ENCODE measurements at places on chromosomes 1 and 21.

GRCh38 chr21:37425001-37425400 lies 58.4 kb downstream of the DYRK1A start:
- ATAC-seq, result no peak

DNA sequence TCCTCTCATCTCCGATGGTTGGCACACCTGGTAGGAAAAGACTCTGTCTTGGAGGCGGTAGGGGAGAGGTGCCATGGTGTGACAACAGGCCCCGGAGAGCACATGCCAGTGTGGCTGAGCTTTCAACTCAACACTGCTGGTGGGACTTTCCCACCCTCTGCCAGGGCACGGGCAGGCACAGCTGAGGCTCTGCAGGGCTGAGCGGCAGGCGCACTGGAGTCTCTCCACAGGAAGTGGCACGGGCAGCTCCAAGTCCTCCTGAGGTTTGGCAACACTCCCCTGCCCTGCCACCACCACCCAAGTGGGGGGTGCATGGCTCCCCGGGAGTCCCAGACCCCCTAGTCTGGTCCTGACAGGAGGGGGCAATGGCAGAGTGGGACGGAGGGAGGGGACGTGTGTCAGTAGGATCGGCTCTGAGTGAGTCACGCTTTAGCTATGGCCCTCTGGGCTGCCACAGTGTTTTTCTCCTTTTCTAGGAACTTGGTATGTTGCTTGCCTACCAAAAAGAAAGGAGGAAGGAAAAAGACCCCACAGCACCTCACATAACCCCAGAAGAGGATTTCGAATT lies 27.3 kb upstream of the EVA1B start:
- peak; percentile 77 for ATAC-seq

DNA sequence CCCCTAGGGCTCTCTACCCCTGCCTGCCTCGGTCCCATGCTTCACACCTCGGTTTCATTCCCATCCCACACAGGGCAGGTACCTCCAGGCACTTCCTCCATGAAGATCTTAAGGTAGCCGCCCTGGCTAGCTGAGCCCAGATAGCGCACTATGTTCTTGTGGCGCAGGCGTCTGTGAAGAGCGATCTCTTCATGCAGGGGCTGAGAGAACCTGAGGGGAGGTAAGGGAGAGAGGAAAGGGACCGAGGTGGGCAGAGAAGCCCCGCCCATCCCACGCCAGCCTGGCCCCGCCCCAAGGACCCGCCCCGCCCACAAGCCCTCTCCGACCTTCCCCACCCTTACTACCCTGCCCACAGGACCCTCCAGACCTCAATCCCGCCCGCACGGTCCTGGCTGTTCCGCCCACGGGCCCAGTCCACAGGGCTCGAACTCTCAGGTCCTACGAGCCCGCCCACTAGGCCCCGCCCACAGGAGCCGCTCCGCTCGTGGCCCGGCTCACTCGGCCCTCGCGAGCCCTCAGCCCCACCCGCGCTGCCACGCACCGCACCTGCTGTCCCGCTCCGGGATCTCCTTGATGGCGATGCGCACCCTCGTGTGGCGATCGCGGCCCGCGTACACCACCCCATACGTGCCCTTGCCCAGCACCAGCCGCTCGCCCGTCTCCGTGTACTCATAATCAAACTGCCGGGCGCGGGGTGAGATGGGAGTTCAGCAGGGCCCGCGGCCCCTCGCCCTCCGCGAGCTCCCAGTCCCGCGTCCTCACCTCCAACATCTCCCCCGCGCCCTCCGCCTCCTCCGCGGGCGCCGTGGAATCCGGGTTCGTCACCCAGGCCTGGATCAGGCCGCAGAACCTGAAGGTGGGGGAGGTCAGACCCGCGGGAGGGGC lies 6.4 kb downstream of the MAP3K6 start:
- no peak for ATAC-seq

DNA sequence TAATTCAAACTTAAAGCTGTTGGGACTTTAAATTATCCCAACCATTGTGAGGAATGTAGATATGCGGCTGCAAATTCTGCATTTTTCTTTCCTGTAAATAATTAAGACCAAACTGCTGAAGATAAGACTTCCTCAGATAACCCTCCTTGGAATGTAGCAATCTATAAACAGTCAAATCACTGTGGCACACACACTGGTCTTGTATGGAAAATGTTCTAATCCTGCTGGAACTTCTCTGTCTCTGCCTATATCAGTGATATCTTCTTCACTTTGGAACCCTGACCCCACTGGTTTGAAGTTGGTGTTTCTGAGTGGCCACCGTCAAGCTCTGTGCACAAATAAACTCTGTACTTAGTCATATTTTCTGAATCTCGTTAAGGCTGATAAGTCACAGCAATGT lies 32.9 kb downstream of the HSF2BP start:
- no peak for ATAC-seq

DNA sequence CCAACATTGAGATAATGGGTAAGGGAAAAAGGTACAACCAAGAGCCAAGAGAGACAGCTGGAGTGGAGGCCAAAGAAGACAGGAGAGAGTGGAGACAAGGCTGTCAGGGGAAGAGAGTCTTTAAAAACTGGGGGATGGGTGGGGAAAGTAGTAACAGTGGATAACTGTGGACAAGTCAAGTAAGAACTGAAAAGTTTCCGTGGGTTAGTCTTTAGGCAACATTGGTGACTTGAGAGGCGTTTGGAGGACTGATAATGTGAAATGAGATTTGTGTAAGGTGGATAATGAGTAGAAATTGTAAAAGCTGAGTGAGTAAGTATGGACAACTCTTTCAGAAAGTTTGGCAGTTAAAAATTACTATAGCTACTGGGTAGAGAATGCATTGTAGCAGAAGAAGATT lies 10.4 kb downstream of the PPP2R5A start:
- ATAC-seq, result no peak

- ATAC-seq, result no peak
Observed at GRCh38 chr1:9402256-9402616, 109.5 kb downstream of the SPSB1 start.

- no peak for ATAC-seq
Observed at GRCh38 chr1:83882906-83883305, 116.0 kb downstream of the TTLL7 start.

DNA sequence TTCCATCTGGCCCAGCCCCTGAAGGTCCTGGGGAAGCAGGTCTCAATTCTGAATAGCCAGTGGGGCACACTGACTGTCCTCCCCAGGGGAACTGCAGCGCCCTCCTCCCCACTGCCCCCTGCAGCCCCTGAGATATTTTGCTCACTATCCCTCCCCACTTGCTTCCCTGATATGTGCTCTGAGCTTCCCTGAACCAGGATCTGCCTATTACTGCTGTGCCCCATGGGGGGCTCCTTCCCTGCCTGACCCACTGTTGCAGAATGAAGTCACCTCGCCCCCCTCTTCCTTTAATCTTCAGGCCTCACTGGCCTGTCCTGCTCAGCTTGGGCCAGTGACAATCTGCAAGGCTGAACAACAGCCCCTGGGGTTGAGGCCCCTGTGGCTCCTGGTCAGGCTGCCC lies 89.8 kb downstream of the PTPRU start:
- ATAC-seq, result no peak

DNA sequence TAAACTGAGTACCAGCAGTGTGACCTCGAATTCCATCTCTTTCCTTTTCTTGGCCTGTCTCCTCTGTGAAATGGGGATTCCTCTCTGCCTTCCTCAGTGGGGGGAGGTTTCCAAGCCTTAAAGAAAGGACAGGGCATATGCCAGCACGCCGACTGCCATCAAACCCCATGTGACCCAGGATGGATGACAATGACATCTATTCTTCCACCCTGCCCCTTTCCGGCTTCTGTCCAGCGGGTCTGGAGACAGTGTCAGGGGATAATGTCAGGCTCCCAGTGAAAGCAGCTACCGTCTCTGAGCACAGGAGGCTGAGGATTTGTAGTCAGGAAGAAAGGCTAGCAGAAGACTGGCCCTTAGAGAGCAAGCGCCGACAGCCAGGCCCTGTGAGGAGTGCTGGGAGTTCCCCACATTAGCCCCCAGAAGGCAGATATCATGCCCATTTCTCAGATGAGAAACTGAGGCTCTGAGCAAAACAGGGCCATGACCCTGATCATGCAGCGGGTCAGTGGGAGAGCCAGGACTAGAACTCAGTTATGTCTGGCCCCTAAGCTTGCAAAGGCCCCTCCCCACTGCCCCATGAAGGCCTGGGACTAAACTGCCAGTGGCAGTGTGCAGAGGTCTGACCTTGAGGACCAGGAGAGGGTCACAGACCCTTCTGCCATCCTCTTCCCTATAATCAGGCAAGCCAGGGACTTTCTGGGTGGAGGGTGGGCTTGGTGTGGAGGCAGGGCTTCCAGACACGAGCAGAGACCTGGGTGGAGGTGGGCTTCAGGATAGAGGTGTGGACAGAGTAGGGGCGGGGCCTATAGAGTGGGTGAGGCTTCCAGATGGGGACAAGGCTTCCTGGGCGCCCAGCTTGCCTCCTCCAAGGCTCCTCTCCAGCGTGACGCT lies 30.1 kb downstream of the CDCA8 start:
- ATAC-seq, result no peak

GRCh38 chr1:24970926-24971875 lies 41.1 kb upstream of the RUNX3 start:
- ATAC-seq, result no peak

GRCh38 chr1:16226490-16227179 lies 10.3 kb downstream of the CPLANE2 start:
- peak; percentile 31 for ATAC-seq

GRCh38 chr1:47935163-47935562 lies 62.0 kb downstream of the TRABD2B start:
- ATAC-seq, result peak; percentile 79

Data from gastroesophageal sphincter (tissue), 4 donors.